ENCODE measurements at places on chromosomes 4 and X.

- DNase-seq: no peak
These were observed 173.9 kb upstream of the PGRMC2 start for GRCh38 chr4:128461291-128462102.

- DNase-seq: no peak
These were observed 81.3 kb downstream of the PPP1R2C start for GRCh38 chrX:42696536-42697124.

GRCh38 chrX:7514871-7515599 lies 327.9 kb upstream of the VCX start:
- no peak for DNase-seq

- no peak for DNase-seq
These were observed 86.2 kb upstream of the HPRT1 start for GRCh38 chrX:134373736-134374135.

DNA sequence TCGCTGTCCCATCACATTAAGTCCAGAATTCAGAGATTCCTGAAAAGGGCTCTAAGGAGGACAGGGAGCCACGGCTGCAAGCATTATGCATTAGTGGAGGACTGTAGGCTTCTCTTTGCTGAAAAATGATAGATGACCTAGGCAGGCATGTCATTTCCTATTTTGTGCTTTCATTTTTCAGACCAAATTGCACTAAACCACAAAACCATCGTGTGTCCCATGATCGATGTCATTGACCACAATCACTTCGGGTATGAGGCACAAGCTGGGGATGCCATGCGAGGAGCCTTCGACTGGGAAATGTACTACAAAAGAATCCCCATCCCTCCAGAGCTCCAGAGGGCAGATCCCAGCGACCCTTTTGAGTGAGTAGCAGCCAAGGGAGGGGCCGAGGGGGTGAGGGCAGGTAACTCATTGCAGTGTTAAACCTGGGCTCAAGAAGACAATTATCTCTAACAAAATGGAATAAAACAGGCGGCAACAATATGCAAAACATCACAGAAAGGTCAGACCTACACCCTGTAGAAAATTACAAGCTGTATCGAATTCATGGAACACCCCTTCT lies 355.2 kb upstream of the GALNT7 start:
- DNase-seq: no peak

- DNase-seq: no peak
These were observed 88.0 kb downstream of the IRF2 start for GRCh38 chr4:184386271-184386781.

- DNase-seq: no peak
These were observed 27.0 kb upstream of the TMEM131L start for GRCh38 chr4:153438916-153439756.

DNA sequence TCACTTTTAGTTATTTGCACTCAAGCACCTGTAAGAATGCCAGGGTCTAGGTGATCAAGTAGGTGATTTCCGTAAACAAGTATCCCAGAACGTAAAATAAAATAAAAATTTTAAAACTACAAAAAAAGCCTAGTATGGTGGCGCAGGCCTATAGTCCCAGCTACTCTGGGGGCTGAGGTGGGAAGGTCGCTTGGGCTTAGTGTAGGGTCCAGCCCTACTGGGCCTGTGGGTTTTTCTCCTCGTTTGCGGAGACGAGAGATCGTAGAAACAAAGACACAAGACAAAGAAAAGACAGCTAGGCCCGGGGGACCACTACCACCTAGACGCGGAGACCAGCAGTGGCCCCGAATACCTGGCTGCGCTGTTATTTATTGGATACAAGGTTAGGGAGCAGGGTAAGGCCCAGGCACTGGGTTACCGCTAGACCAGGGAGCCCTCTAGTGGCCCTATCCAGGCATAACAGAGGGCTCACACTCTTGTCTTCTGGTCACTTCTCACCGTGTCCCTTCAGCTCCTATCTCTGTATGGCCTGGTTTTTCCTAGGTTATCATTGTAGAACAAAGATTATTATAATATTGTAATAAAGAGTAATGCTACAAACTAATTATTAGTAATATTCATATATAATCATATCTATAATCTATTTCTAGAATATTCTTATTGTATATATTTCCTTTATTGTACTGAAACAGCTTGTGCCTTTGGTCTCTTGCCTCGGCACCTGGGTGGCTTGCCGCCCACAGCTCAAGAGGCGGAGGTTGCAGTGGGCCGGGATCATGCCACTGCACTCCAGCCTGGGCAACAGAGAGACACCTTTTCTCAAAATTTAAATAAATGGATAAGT lies 38.4 kb downstream of the SAGE1 start:
- DNase-seq: peak; percentile 10

DNA sequence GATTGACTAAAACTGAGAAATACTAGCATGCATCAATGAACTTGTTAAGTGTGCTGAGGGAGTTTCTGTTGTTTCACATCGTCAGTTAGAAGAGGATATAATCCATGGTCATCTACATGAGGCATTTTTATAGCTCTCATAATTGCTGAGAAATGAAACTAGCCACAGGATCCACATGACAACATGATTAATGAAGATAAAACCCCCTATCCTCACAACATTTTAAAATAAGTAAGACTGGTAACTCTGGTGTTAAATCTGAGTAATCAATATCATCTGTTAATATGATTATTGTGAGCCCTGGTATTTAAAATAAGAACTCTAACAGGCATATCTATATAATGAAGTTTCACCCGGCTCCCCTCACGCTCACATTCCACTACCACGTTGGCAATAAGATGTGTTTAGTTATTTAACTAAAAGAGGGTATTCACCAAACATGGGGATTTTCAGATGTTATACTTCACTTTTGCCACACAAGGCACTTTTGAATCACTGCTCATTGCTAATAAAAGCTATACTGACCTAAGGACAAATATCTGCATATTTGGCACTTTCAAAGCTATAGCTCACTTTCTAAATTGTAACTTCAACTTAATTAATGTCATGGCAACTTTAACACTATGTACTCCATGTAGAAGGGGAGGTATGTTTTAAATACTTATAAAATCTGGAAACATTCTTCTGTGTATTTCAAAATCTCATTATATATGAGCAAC lies 6.7 kb downstream of the UNC5C start:
- no peak for DNase-seq

DNA sequence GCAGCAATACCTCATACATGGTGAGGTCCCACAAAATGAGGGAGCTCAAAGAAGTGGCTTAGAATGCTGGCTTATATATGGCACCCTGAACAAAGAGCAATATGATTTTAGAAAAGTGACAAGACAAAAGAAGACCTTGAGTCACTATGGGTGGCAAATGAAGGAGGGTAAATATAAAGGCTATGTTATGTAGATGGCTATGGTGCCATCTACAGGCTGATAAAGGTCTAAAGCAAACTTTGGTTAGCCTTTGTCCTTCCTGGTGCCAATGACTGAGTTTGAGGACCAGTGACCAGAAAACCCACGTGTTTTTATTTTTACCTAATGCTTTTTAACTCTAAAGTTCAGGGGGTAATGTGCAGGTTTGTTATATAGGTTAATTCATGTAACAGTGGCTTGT lies 151.8 kb downstream of the CCNG2 start:
- no peak for DNase-seq

DNA sequence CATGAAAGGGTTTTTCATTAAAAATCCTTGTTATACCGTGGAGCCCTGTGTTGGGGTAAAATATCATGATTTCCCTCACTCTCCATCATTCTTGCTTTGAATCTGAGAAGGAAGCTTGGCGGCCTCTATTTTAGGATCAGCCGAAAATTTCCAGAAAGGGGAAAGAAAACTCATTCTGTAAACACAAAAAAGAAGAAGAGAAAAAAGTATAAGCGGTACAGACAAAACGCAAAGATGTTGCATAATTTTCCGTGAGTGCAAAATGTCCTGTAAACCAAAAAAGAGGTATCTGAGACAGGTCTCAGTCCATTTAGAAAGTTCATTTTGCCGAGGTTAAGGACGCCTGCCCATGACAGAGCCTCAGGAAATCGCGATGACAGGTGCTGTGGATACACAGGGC lies 5.3 kb downstream of the CSF2RA start:
- DNase-seq: no peak

- DNase-seq: no peak
These were observed 13.2 kb downstream of the DDX3X start for GRCh38 chrX:41347186-41347585.

DNA sequence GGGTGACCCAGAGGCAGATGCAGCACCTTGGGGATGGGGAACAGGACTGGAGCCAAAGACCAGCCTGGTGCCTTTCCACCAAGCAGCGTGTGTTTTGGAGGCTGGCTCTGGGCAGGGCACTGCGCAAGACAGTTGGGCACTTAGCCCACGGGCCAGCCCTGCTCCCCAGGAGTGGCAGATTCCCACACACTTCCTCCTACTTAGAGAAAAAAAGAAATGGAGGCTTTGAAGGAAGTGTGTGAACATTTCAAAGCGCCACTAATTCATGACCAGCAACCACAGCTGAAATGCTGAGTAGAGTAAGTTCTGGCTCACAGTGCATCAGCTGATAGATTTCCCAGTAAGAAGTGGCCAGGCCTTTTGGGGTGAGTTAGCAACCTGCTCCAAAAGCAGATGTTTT lies 54.9 kb upstream of the LGI2 start:
- no peak for DNase-seq

GRCh38 chr4:101649790-101650515 lies 140.6 kb upstream of the BANK1 start:
- no peak for DNase-seq

GRCh38 chrX:6383917-6384316 lies 151.0 kb downstream of the VCX3A start:
- no peak for DNase-seq

GRCh38 chrX:133151336-133151735 lies 54.4 kb upstream of the USP26 start:
- DNase-seq: no peak

DNA sequence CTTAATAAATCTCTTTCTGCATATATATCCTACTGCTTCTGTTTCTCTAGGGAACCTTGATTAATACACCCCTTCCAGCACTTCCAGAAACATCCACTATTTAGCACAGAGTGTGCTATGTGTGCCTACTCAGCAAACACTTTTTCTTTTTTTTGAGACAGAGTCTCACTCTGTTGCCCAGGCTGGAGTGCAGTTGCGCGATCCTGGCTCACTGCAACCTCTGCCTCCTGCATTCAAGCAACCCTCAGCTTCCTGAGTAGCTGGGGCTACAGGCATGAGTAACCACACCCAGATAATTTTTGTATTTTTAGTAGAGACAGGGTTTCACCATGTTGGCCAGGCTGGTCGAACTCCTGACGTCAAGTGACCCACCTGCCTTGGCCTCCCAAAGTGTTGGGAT lies 266.9 kb upstream of the DIAPH2 start:
- DNase-seq: no peak

- no peak for DNase-seq
These were observed 23.2 kb upstream of the ANOS1 start for GRCh38 chrX:8755116-8755515.

DNA sequence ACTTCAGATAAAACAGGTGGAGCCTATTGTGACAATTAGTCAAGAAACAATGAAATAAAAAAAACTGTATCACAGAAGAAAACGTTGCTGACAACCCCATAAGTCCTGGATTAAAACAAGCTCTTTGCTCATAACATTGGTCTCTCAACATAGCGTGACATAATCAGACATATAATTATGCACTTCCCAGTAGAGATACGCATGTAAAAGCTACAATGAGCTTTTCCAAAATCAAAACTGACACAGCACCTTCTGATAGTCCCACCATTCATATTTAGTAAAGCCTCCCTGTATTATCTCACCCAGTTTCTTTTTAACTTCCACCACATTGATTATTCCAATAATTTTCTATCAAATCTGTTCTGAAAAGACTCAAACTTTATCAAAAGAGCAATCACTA lies 372.1 kb upstream of the SMIM31 start:
- no peak for DNase-seq

- no peak for DNase-seq
These were observed 153.8 kb downstream of the AREG start for GRCh38 chr4:74598611-74599325.

- no peak for DNase-seq
These were observed 63.7 kb downstream of the MAML3 start for GRCh38 chr4:140090215-140090731.

DNA sequence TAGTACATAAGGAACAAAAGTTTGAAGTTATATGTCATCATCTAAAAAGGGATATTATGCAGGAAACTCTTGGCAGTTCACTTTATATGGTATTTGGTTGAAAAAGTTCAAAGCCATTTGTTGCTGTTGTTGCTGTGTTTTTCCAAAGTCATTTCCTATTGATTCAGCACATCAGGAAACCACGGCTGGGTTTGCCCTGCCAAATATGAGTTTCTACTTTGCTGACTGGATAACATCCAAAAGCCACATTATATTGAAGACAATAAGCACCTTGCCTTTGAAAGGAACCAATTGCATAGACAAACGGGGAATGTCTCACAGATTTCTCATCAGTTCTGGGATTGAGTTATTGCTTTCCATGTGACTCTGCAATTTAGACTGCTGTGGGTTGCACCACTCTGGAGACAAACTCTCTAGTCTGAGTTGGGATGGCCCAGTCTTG lies 206.1 kb downstream of the SLC39A8 start:
- no peak for DNase-seq

DNA sequence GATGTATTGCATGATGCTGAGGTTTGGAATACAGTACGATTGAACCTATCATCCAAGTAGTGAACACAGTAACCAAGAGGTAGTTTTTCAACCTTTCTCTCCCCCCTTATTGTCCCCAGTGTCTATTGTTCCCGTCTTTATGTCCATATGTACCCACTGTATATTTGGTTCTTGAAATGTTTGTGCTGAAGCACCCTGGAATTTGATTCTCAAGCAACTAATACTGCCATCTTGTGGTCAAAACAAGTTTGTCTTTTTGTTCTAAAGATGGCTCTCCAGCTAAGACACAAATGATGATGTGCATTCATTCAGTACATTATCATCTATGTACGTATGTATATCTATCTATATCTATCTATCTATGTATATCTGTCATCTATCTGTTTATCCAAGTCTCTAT lies 33.5 kb upstream of the DCX start:
- DNase-seq: no peak

- no peak for DNase-seq
These were observed 3.7 kb downstream of the TAF7L start for GRCh38 chrX:101287402-101287801.

GRCh38 chr4:71417150-71417549 lies 78.3 kb downstream of the SLC4A4 start:
- no peak for DNase-seq

GRCh38 chr4:144734522-144734921 lies 88.6 kb downstream of the HHIP start:
- DNase-seq: no peak

GRCh38 chrX:45449982-45450381 lies 249.3 kb upstream of the DIPK2B start:
- DNase-seq: no peak

All from H1 (cell line).